Germinal center (tissue), 1 donor: ENCODE measurements at places on chromosomes 5 and 9.

GRCh38 chr5:14491015-14491915, 90.3 kb upstream of the OTULINL start:
- no peak for DNase-seq

- no peak for DNase-seq
Measured at GRCh38 chr9:101736717-101737116, 1.7 kb downstream of the GRIN3A start.

- no peak for DNase-seq
Measured at GRCh38 chr5:95884511-95884910, 62.0 kb upstream of the GLRX start.

DNA sequence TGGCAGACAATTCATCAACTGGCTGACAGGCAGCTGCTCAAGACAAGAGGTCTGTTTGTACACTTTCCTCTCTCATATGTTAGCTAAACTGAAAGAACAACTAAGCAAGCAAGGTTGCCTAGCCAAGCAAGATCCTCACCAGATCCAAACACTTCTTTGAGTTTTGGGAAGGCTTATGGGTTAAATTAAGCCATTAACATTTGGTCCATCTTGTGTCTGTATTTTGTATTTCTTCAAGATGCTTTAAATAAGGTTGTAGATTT, 170.4 kb upstream of the RAI14 start:
- no peak for DNase-seq

DNA sequence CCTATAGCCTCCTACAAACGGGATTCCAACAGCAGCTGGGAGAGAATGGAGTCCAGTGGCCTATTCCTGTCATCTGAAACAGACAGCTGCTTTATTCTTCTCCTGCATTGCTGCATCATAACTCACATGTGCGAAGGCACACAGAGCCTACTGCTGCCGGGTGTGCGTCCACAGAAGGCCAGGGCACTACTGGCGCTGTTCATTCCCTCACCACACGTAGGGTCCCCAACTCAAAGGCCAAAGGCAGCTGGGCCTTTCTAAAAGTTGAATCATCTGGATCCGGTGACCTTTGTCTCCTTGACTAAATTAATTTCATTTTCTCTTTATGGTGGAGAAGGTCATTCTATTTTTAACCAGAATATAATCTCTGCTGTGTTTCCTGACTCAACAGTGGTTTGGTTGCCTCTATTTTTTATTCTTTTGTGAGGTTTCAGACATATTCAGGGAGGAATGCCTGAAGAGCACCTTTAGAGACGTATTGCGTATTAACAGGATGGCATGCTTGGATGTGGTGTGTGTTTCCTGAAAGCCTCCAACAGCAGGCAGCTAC, 10.8 kb upstream of the SPATA24 start:
- no peak for DNase-seq
